CD4-positive, alpha-beta T cell treated with Interferon gamma for 1 hour (primary cell): ENCODE measurements at places on chromosomes 16 and 17.

- DNase-seq, result no peak
Observed at GRCh38 chr16:52526116-52526828, 20.7 kb downstream of the TOX3 start.

GRCh38 chr17:28317966-28318758, 838 bp upstream of the TMEM97 start:
- no peak for DNase-seq

GRCh38 chr16:11583166-11583565, 3.6 kb downstream of the LITAF start:
- DNase-seq, result no peak

DNA sequence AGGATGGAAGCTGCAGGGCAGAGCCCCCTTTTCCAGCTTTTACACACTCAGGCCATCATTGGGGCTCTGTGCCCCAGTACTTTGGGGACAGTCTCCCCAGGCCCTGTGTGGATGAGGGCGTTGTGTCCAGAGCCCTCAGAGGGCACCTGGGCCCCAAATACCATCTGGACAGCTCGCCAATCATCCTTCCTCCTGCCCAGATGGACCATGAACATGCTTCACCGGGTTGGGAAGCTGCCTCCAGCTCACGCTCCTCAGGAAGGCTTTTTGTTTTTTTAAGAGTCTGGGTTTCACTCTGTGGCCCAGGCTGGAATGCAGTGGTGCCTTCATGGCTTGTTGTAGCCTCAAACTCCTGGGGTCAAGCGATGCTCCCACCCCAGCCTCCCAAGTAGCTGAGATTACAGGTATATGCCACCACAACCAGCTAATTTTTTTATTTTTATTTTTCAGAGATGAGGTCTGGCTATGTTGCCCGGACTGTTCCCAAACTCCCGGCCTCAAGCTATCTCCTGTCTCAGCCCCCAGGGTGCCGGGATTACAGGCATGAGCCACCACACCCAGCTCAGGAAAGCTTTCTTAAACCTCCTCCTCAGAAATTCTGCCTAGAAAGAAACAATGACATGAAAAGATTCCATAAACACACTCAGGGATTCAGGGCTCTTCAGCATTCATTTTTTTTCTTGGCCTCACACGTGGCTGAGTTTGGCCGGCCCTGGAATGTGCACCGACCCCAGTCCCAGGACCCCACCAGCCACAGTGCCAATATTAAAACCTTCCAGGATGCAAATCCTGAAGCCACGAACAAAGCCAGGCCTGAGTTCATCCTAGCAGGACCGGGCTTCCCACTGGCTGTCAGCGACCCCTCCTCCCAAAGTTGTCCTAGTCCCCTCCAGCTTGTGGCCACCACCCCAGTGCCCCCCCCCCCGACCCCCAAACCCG, 27.4 kb upstream of the ZNF423 start:
- no peak for DNase-seq

- DNase-seq, result no peak
Observed at GRCh38 chr17:1737531-1738291, 5.0 kb upstream of the SERPINF2 start.

DNA sequence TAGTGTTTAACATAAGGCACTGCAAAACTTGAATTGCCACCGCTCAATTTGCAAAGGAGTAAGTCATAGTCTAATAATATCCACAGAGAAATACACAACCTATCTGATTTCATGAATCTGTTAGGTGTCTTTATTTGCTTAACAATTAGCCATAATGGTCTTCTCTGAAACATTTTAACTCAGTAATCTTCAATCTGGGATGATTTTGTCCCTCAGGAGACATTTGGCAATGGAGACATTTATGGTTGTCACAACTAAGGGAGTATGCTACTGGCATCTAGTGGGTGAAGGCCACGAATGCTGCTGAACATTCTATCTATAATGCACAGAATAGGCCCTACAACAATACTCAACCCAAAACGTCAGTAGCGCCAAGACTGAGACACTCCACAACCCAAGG, 4.3 kb downstream of the UBE2G1 start:
- DNase-seq, result no peak

GRCh38 chr17:37789771-37790541, 45.1 kb upstream of the HNF1B start:
- DNase-seq, result no peak

- DNase-seq, result no peak
Observed at GRCh38 chr17:82570277-82570676, 50.7 kb downstream of the FOXK2 start.

GRCh38 chr17:37089956-37090355, 141.2 kb downstream of the AATF start:
- peak; percentile 71 for DNase-seq

- DNase-seq, result no peak
Observed at GRCh38 chr16:66081775-66082366, 284.6 kb upstream of the CDH5 start.

GRCh38 chr17:67443931-67444595, 67.0 kb downstream of the PITPNC1 start:
- DNase-seq, result no peak

DNA sequence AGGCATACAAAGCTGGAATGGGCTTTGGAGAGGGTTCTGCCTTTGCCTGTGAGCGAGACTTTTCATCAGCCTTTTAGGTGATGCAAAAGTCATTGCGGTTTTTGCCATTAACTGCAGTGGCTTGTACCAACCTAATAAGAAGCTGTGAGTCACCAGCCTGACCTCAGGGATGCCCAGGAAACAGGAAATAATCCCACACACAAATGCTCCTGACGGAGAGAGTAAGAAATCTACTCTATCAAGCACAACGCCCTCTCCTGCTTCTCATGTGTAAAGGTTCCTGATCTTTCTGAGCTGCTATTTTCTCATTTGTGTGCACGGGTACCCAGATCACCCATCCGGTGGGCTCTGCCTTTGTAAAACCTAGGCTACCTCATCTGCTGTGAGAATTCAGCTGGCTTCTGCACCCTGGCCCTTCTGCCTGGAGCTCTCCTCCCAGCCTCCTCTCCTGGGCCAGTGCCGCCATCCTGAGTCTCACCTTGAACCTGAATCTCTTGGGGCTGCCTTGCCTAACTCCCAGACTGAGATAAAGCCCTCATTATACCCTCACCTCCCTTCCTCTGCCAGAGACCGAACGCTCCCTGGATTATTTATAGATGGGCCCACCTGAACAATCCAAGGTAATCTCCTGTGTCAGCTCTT, 299.7 kb downstream of the C16orf95 start:
- no peak for DNase-seq

GRCh38 chr17:18235743-18236256, 10.4 kb downstream of the LLGL1 start:
- no peak for DNase-seq

DNA sequence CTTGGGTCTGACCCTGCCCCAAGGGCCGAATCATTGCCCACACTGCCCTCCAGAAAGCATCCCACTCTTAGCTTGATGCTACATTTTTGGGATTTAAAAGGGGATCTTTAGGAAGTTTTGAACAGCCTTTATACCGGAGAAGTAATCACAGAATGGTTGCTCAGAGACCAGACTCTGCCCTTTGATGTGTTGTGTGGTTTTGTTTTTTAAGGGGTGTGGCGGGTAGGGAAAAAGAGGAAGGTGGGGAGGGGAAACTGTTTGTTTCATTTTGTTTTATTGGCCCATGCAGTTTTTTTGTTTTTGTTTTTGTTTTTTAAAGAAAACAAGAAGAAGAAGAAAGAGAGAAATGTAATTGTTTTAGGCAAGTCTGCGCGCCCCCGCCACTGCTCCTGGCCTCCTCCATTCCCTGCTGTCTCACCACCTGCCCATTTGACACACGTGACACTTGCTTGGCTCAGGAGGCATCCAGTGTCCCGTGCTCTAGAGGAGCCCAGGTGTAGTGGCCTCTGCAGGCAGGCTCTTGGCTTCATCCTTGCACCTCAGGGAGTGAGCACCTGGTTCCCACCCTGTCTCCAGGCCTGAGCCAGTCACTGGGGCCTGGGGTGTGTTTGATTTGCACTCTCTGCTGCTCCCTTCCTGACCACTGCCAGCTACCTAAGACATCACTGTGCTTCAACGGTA, 35.7 kb downstream of the GNAO1 start:
- no peak for DNase-seq

DNA sequence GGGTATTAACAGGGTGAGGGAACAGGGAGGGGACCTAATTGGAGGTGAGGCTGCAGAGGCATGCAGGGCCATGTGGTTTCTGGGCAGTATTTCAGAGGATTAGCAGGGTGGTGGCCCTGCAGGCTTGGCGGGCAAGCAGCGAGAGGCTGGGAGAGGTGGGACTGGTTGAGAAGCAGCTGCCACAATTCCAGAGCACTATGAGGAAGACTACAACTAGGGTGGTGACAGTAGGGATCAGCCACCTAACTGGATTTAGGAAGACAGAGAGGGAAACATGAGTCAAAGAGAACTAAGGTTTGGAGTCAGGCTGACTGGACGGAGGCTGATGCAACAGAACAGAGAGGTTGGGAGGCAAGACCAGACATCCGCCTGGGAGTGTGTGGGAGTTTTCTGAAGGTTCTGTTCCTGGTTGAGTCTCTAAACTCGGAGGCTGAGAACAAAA, 12.3 kb downstream of the ALOXE3 start:
- DNase-seq, result no peak

DNA sequence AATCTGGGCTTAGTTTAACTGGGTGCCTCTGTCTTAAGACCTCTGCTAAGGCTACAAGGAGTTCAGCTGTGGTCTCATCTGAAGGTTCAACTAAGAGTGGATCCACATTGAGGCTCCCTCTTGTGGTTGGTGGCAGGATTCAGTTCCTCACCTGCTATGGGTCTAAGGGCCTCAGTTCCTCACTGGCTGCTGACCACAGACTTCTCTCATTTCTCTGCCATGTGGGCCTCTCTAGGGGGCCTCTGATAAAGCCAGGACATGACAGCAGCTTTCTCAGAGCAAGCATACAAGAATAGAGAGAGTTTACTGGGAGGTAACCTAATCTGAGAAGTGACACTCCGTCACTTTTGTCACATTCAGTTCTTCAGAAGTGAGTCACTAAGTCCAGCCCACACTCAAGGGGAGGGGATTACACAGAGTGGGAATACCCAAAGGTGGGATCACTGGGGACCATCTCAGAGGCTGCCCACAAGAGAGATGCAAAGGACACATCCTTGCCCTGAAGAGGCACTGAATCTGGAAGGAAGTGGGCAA, 19.2 kb upstream of the ABAT start:
- DNase-seq, result peak; percentile 14

- no peak for DNase-seq
Observed at GRCh38 chr16:74982256-74982655, 2.7 kb downstream of the WDR59 start.

GRCh38 chr17:6233856-6234255, 163.7 kb downstream of the WSCD1 start:
- DNase-seq, result no peak

DNA sequence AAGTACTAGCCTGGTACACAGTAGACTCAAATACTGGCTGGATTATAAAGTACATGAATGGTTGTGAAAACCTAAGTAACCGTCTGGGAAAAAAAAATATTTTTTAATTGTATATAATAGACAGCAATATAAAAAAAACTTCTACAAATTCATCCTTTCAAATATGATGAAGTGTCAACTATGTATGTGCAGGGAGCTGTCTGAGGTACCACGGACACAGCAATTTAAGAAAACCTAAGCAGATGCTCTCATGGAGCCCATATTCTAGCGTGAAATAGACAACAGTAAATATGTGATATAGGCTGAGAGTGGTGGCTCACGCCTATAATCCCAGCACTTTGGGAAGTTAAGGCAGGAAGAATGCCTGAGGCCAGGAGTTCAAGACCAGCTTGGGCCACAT, 104.6 kb downstream of the TTC19 start:
- no peak for DNase-seq

DNA sequence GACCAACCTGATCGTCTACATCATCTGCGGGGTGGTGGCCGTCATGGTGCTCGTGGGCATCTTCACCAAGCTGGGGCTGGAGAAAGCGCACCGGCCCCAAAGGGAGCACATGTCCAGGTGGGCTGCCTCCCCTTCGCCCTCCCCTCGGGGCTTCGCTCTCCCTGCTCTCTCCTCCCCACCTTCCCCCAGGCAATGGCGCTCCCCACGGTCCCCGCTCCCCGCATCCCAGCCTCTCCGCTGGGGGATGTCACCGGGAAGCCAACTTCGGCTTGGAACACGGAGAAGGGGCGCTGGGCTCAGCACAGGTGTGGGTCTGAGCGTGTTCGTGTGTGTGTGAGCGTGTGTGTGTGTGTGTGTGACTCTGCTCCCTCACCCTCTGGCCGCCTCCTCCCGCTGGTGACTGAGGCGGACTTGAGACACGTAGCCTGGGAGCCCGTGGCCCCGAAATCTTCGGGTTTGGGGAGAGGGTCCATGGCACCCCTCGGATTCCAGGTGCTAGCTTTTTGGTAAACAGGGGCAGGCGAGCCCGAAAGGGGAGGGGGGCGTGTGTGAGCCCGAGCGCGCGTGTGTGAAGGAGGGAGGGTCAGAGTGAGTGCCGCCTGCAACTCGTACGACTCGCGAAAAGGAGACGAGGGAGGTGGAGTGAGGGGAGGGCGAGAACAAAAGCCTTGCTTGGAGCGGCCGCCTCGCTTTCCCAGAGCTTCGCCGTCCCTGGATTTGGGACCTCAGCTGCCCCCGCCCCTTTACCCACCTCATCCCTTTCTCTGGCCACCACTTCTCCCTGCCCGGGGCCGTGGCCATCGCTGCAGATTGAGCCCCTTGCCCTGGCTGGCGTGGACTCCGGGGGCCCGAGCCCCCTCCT, 1.3 kb downstream of the SHISA9 start:
- no peak for DNase-seq

DNA sequence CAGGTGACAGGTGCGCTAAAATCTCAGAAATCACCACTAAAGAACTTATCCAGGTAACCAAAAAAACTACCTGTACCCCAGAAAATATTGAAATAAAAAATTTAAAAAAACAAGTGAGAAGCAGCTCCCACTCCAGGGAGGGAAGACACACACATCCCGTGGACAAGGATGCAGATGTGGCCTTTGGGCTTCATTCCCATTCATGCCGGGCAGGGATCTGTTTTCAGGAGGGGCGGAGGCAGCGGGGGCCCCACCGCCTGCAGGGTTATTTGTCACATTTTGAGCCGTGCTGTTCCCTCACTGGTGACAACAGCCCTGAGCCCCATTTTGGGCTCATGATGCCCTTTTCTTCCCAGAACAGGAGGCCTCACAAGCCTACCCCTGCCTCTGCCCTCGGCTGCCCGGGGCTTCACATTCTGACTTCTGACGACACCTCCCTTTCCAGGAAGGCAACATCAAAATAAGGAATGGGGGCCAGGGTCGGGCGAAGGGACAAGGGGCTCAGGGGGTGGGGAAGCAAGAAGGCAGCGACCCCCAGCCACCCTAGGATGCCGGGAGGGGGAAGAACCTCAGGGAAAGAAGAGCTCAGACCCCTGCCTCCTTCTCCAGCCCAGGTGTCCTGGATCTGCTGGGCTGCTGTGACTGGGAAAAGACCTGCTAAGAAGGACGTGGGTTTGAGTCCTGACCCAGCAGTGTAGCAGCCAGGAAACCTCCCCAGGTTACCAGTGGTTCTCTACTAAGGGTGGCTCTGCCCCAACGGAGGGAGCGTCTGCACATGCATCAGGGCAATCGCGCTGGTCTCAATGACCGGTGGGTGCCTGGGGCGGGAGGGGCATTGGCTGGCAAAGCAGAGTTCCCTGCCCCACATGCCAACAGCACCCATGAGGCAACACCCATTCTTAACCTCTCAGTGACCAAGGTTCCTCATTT, 2.3 kb upstream of the CD79B start:
- DNase-seq, result no peak

GRCh38 chr17:62892870-62893338, 73.1 kb upstream of the TANC2 start:
- peak; percentile 52 for DNase-seq
